Esophagus squamous epithelium (tissue), 5 donors: ENCODE measurements at places on chromosomes 13 and 19.

GRCh38 chr13:76762721-76763120, 123.5 kb downstream of the KCTD12 start:
- DNase-seq: no peak

DNA sequence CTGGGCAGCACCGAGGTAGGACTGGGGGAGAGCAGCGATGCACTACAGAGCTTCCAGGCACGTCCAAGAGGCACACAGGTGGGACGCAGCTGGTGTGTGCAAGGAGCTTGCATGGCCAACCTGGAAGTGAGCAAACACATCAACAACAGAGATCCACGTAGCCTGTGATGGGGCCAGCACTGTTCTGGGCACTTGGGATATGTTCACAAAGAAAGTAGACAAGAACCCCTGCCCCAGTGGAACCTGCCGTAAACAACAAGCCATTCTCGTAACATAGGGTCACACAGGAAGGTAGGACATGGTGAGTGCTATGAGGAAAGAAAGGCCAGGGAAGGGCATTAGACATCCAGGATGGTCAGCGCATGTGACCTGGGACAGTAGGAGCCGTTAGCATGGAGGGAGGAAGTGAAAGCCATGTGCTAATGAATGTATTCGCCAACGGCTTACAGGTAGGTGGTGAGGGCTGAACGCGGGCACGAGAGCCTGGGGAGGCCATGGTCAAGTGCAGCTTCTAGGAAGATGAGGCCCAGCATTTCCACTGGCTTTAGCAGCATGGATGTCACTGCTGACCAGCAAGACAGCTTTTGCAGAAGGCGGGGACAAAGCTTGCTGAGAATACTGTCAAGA, 105.5 kb downstream of the TEX26 start:
- no peak for DNase-seq

- DNase-seq: no peak
Measured at GRCh38 chr19:18156841-18157464, 4.0 kb downstream of the PIK3R2 start.

DNA sequence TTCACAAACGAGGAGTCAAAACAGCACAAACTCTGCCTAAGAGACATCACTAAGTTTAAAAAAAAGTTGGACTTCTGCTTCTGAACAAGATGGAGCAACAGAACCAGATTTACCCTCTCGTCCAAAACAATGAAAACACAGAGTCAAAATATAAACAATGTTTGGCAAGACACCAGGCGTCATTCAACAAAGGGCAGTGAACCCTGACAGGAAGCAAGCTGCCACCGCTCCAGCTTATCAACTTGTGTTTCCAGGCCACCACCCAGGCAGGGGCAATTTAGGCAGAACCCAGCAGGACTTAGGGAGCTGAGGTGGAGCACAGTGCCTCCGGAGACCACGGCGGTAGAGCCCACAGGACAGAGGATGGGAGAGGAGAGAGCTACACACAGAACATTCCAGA, 8.6 kb upstream of the NAPA start:
- no peak for DNase-seq

DNA sequence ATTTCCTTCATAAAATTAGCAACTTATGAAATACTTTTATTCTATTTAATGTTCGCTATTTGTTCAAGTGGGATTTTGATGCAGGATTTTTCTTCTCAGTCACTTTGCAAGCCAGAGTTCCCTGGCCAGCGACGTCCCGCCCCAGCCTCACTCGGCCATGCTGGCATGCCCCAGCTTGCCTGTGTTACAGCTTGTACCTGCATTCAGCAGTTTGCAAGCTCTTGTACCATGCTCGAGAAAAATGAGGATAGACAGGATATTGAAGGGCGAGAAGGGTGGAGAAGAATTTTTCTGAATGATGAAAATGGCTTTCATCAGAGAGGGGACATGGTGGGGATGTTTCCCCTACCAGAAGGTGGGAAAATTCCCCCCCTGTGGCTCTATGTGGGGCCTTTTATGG, 2180.2 kb upstream of the PCDH20 start:
- no peak for DNase-seq

DNA sequence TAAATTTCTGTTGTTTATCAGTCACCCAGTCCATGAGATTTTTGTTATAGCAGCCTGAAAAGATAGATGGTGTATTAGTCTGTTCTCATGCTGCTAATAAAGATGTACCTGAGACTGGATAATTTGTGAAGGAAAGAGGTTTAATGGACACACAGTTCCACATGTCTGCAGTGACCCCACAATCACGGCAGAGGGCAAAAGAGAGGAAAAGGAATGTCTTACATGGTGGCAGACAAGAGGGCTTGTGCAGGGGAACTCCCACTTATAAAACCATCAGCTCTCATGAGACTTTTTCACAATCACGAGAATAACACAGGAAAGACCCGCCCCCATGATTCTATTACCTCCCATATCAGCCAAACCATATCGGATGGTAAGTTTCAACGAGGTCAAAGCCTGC, 309.2 kb downstream of the LIG4 start:
- DNase-seq: no peak

DNA sequence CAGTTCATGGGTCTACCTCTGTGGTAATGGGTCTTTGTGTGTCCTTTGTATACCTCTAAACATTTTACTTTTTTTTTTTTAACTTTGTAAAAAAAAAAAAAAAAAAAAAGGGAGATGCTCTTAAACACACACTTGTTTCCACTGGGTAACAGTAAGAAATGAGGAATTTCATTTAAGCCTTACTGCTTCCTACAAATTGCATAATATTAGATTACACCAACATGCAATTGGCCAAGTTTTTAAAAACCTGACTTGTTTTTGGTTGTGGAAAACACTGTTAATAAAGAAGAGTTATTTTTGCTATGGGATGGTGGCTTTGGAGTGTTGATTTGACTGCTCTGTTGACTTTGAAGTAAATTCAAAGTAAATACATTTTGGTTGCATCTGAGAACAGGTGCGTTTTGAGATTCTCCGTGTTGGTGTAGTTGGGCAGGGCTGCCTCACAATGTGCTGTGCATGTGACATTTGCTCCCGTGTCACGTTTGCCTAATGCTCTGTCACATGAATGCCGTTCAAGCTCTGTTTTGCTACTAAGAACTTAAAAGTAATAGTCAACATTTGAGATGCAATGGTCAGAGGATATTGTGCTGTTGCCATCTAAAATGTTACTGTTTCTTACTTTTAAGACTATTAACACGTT, 202.4 kb downstream of the LMO7 start:
- no peak for DNase-seq

DNA sequence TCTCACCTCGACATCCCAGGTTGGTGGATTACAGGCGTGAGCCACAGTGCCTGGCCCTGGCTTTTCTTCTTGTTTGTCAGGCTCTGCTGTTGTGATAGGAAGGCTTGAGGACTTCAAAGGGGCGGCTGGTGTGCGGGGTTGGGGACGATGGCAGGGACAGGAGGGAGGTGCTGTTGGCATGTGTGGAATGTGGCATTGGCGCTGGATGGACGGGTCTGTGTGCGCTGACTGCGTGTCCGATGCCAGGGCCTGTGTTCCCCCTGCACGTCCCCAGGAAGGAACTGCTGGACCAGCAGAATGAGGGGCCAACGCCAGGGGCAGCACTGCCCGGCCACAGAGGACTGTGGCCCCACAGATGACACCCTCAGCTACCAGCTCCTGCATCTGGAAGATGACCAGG, 12.7 kb upstream of the PTBP1 start:
- no peak for DNase-seq

- DNase-seq: no peak
Measured at GRCh38 chr13:83798731-83799130, 83.5 kb downstream of the SLITRK1 start.

- no peak for DNase-seq
Measured at GRCh38 chr13:110297011-110297410, 9.9 kb downstream of the COL4A1 start.

DNA sequence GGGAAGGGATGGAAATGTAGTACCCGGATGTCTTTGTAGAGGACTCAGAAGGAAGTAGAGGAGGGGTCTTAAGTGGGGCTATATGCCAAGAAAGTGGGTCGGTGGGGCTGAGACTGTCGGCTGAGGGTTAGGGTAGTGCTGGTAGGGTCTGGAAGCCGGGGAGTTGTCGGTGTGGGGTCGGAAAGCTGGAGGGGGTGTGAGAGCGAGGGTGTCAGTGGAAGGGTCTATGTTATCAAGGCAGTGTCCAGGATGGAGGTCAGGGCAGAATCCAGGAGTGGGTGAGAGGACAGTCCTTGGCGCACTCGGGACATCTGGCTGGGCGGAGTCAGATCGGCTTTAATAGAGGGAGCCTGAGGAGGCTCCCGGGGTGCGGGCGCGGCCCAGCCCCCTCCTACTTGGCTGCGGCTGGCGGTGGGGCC, 1.7 kb downstream of the HSPB6 start:
- DNase-seq: no peak

DNA sequence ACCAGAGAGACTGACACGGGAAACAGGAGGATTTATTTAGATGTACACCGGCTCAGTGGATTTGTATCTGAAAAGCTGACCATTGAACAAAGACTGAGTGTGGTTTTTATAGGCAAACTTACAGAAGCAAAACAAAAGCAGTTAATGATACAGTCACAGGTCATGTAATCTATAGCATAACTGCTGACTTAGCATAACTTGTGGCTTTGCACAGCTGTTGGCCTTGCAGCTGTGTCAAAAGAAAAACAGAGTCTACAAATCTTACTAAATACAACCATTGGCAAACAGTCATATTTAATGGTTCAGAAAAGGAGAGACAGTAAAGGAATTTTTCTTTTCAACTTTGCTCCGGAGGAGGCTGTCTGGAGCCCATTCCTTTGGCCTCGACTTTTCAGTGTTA, 2.3 kb upstream of the ILF3 start:
- DNase-seq: no peak

GRCh38 chr19:39379865-39380396, 11.0 kb downstream of the PAF1 start:
- DNase-seq: no peak

GRCh38 chr19:49497789-49498103, 1.5 kb downstream of the RPS11 start:
- DNase-seq: no peak

- no peak for DNase-seq
Measured at GRCh38 chr19:560121-560520, 12.3 kb upstream of the BSG start.

- no peak for DNase-seq
Measured at GRCh38 chr19:40623403-40624251, 22.5 kb downstream of the LTBP4 start.

DNA sequence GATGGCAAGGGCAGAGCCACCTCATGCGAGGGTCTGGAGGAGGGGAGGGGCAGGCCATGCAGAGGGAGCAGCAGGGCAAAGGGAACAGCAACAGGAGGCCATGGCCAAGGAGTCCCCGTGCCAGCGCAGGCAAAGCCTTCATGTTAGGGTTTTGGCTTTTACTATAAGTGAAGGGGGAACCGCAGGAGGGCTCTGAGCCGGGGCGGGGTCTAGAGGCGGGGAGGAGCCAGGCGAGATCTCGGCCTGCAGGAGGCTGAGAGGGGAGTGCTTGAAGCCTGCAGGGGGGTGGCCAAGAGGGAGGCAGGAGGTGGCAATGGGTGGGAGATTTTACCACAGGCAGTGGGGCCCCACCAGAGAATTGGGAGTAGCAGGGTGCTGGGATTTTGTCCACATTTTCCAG, 6.3 kb downstream of the ARHGAP33 start:
- no peak for DNase-seq

- no peak for DNase-seq
Measured at GRCh38 chr13:33388286-33388998, 102.9 kb upstream of the STARD13 start.

- DNase-seq: no peak
Measured at GRCh38 chr13:67549331-67549730, 319.2 kb upstream of the PCDH9 start.

DNA sequence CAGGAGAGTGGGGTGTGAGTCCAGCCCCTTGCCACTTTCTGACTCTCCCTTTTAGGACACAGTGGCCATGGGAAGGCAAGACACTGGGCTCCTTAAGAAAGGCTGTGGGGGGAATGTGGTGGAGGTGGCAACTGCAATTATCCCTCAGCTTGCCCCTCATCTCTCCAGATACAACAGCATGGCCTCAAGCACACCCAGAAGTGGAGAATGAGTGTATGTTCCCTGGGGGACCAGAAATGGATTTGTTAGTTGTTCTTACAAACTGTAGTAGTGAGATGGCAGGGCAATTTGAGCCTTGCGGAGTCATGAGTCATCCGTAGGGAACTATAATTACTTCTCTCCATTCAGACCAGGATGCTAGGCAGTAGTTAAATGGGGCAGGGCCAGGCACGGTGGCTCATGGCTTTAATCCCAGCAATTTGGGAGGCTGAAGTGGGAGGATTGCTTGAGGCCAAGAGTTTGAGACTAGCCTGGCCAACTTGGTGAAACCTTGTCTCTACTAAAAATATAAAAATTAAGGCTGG, 25.6 kb upstream of the CXCL17 start:
- no peak for DNase-seq

GRCh38 chr13:83201506-83201905, 680.8 kb downstream of the SLITRK1 start:
- DNase-seq: no peak

- DNase-seq: no peak
Measured at GRCh38 chr19:13830114-13830740, 35.0 kb downstream of the ZSWIM4 start.

DNA sequence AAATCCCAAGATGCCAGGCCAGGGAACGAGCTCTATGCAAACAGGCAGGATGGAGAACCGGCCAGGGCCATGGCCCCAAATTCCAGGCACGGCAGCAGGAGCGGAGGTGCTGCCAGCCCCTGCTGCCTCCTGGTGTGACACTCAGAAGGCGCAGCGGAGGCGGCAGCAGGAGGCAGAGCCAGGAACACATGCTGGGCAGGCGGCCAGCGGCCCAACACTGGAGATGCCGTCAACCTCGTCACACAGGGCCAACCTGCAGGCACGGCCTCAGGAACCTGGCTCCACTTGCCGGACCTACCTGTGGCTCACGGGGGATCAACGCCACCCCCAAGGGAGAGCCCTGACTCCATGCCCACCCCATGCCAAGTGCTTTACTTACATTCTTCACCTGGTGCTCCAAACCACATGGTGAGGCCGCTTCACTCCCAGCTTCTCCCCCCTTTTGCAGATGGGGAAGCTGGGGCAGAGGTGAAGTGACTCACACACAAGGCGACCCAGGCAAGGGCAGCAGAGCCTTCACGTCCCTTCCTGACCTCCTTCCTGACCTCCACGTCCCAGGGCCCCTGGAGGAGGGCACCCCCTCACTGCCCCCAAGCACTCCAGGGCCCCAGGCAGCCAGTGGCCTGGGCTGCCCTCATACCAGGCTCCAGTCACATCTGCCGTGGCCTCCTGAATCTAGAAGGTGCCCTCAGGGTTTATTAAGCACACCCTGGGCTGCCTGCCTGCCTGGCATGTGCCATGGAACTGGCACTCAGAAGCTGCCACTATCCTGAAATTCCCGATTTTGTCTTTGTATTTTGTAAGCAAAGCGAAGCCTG, 43.5 kb downstream of the GGACT start:
- no peak for DNase-seq

DNA sequence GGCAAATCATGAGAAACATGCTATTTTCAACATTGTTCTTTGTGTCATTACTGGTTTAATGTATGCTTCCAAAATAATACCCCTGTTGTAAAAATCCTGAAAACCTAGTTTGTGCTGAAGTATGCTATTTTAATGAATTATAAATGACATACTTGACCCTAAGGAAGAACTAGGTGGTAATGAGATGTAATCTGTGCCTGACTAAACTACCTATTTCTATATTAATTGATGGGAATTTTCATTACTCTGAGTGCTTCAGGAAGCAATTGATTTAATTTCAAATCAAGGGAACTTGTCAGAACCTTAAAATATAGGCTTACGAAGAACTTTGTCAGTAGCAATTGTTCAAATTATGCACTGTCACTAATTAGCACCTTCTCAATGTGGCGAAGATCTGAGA, 1005.6 kb upstream of the SLC10A2 start:
- DNase-seq: no peak

GRCh38 chr19:50817941-50818858, 5.4 kb downstream of the KLK1 start:
- DNase-seq: no peak
